Skeletal muscle tissue (tissue), 5 donors: ENCODE measurements at places on chromosomes 12 and 14. TPM values are rescaled to one million over a fixed set of nuclear protein-coding genes. Genes with fewer than 3 reads are reported as not detected.

The BLOC1S1 gene
- 42.3 TPM for total RNA-seq

The PIWIL1 gene
- total RNA-seq, result not detected

The IGFBP6 gene
- total RNA-seq, result 89.8 TPM

The LMO3 gene
- 2.6 TPM for total RNA-seq

The PYGL gene
- 32.9 TPM for total RNA-seq

The CLEC4E gene
- not detected for total RNA-seq

The SLC10A1 gene
- total RNA-seq, result not detected

The FAIM2 gene
- total RNA-seq, result 1.6 TPM

The LPAR5 gene
- 1.0 TPM for total RNA-seq

The AQP2 gene
- not detected for total RNA-seq

The SERPINA10 gene
- not detected for total RNA-seq

The TMTC2 gene
- 15.7 TPM for total RNA-seq

The KLRC1 gene
- 1.0 TPM for total RNA-seq

The LRP1 gene
- 118 TPM for total RNA-seq

The KCTD10 gene
- total RNA-seq, result 24.0 TPM

The FLVCR2 gene
- total RNA-seq, result 7.3 TPM

The RHOJ gene
- total RNA-seq, result 7.3 TPM

The TOX4 gene
- 18.8 TPM for total RNA-seq

The OR6S1 gene
- total RNA-seq, result not detected

The TMEM119 gene
- total RNA-seq, result 37.1 TPM

The KRT6B gene
- not detected for total RNA-seq

The VWF gene
- 58.5 TPM for total RNA-seq

The CD27 gene
- not detected for total RNA-seq

The KCNA1 gene
- total RNA-seq, result 1.6 TPM

The ACOT6 gene
- total RNA-seq, result not detected

The BMAL2 gene
- 1.6 TPM for total RNA-seq

The ADGRD1 gene
- total RNA-seq, result 7.8 TPM
